ENCODE measurements at places on chromosomes 7 and 10.
A peak's percentile ranks its signal among the peaks of the same experiment; 100 is the strongest.

DNA sequence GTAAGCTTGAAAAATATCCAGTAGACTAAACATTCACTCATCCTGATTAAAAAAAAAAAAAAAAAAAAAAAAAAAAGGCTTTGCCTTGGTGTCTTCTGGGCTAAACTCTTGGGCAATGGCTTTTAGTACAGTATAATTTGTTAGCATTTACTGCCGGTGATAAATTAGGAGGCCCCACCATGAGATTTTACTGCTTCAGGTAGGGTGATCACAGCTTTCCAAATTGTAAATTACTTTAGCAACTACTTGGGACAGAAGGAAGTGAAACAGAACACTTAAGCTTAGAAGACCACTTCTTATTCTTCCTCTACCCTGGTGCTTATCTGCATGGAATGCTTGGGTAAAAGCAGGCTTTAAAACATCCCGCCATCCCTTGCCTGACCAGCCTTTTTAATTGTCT is 152.1 kb downstream of the HIBADH start:
- DNase-seq: no peak

GRCh38 chr7:30845426-30846135 is 66.1 kb upstream of the AQP1 start:
- DNase-seq: no peak

GRCh38 chr7:90760892-90761291 is 164.8 kb downstream of the CDK14 start:
- peak; percentile 28 for DNase-seq

DNA sequence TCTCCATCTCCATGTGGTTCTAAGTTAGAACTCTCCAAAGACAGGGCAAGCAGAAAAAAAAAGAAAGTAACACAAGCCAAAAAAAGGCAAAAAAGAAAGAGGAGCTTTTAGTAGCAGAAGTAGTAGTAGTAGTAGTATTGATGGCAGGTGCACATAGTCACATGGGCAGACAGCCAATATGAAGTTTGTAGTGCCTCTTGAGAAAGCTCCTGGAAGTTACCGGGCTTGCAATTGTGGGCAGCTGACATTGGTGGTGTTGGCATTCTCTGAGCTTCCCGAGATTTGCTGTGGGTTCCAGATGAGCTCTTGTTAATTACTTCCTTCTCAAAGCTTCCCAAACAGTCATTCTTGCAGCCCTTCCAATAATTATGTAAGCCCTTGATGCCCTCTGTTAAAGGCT is 1128.5 kb downstream of the TYW1 start:
- DNase-seq: no peak

GRCh38 chr10:86945361-86946212 is 11.8 kb downstream of the MMRN2 start:
- no peak for DNase-seq

- DNase-seq: no peak
Observed at GRCh38 chr10:80492848-80493521, 38.9 kb downstream of the TSPAN14 start.

DNA sequence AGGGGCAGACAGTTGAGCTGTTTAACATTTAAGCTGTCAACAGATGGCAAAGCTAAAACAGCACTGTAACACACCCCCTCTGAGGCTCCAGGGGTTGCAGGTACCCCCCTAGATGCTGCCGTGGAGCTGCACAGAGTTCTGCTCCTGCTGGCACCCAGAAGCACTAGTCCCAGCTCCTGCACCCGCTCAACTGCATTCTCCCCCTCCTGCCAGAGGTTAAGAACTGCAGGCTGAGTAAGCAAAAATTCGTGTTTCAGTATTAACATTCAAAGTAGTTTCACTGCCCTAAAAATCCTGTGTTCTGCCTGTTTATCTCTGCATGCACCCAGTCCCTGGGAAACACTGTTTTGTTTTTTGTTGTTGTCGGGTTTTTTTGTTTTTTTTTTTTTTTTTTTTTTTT is 790.8 kb upstream of the KCND2 start:
- peak; percentile 1 for DNase-seq

GRCh38 chr10:101065481-101066145 is 3.8 kb downstream of the KAZALD1 start:
- DNase-seq: no peak

GRCh38 chr10:105742184-105742583 is 1101.1 kb downstream of the SORCS3 start:
- no peak for DNase-seq

- no peak for DNase-seq
Observed at GRCh38 chr10:5644930-5645329, 21.5 kb downstream of the ASB13 start.

DNA sequence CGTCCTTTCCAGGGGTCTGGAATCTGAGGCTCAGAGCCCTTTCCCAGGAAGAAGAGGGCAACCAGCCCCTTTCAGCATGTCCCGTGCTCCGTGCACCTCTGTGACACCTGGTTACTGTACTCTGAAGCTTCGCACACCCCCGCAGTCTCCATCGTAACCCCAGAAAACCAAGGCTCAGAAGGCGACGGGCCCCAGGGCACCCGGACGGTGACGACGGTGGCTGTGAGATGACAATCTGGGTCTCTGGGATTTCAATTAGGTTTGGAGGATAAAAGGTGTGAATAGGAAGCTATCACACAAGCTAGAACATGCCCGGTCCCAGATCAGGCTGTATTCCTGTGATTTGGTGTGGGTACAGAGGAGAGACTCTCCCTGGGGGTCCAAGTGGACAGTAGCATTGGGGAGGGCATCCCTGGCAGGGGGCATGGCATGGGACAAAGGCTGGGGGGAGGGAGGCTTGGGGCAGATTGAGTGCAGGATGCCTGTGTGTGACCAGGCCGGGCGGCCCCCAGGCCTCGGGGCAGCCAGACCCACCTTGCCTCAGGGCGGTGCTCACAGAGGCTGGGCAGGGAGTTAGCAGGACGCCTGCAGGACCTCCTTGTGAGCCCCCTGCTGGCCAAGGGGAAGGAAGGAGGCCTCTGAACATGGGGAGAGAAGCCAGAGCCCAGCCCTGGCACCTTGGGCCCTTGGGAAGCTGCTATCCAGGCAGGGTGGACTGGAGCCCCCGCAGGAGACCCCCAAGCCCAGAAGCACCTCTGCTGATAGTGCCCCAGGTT is 23.4 kb upstream of the PSMG3 start:
- DNase-seq: no peak

DNA sequence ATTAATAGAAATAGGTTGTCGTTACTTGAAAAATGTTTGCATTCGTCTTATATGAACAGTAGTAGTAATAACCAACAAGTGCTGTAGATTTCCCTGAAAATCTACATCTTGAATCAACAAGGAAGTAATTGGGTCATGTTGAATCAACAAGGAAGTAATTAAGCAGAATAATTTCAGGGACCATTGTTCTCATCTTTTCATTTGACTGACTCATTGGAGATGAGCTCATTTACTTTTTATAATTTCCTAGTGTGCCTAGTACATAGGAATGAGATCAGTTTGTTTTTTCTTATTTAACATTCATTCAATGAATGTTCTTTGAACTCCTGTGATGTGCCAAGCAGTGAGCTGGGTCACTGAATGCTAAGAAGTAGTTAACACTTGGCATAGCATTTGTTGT is 8.2 kb downstream of the CLDN12 start:
- DNase-seq: no peak

GRCh38 chr10:28561531-28561930 is 28.6 kb downstream of the WAC start:
- no peak for DNase-seq

GRCh38 chr7:33261585-33261984 is 132.2 kb downstream of the BBS9 start:
- no peak for DNase-seq

GRCh38 chr10:98885378-98885777 is 350.3 kb downstream of the HPSE2 start:
- no peak for DNase-seq

GRCh38 chr7:36747280-36748016 is 23.2 kb upstream of the AOAH start:
- no peak for DNase-seq

DNA sequence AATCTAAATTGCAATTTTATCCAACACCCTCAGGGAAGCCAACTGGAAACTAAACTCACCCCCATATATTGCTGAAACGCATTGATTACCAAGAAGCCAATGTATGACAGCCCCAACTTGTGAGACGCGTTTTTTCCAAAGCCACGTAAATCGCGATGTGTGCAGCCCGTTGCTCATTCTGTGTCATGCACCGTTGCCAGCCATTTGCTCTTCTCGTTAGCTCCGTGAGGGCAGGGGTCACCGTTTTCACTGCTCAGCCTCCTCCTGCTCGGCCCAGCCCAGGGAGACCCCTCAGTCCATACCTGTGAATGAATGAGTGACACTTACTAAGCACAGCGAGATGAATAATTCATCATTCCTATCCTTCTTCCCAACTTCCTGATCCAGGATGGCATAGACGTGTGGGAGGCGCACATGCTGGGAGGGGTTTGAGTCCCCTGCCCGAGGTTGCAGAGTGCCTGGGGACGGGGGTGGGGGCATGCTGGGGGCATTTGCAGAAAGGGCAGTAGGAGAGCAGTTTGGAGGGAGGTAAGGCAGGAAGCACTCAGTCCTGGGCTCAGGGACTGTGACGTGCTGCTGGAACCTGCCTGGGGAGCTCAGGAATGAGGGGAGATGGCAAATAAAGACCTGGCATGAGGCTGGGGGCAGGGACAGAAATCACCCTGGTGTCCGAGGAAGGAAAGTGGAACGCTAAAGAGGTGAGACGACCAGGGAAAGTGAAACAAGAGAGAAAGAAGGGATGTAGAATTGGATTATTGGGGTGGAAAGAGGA is 104.2 kb upstream of the SDK1 start:
- no peak for DNase-seq

- no peak for DNase-seq
Observed at GRCh38 chr10:66881814-66882213, 44.0 kb upstream of the LRRTM3 start.

GRCh38 chr7:77893813-77894212 is 95.2 kb downstream of the PHTF2 start:
- DNase-seq: no peak

DNA sequence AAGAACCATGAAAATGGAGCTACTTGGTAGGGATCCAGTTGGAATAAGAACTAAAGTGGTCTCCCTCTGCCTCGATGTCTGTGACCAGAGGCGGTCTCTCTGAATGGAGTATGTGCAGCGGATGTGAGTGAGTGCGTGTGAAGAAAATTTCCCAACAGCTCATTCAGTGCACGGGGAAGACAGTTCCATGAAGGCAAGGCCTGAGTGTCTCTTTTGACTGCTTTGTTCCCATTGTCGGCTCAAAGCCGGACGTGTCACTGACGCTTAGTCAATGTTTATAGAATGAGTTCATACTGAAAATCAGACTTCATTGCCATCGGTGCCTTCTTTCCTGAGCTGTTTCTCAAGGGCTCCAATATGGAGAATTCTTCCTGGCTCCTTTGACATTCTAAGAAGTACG is 55.3 kb upstream of the GRB10 start:
- DNase-seq: no peak

DNA sequence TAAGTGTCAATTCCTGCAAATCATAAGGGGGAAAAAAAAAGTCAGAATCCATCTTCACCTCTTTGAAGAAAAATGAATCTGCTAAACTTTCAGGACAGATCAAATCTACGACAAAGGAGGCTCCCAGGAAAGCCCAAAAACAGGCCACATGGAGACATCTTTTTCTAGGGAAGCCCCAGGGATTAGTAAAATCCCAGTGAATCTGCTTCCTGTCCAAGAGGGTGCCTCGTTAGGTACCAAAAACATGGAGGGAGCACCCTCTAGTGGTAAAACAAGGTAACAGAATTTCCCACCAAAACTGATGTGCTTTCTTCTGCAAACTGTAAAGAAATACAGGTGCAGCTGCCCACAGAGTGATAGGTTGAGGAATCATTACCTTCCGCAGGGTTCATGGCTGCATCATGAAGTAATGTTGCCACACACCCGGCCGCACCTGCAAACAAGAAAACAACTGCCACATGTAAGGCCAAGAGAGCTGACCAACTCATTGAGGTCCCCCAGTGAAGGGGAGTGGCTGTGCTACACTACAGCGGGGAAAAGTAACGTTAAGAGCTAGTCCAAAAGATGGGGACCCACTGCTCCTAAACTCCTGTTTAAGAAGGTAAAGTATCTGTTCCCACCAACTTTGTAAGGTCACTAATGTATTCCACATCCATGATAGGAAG is 7.9 kb downstream of the SLC25A28 start:
- DNase-seq: peak; percentile 21

DNA sequence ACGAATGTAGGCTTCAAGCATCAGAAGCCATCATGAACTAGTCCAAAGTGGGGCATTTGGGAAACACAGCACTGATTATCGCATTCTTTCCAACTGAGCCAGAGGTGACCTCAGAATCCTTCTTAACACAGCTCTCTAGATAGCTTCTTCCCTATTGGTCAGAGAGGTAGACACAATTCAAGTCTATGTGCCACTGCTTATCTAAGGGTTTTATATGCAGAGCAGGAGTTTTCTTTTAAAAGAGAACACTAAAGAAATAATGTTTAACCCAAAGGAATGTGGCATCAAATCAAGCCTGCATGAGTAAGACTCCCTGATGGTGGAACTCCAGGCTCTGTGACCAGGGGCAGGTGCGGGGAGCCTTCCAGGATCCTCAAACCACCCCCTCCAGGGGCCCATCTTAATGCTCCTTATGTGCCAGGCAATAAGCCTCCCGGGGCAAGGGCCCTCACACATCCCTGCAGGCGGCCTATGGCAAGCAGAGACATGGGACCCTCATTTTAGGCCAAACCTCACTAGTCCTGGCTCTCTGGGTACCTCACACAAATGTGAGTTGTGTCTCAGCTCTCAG is 13.8 kb downstream of the HSPA12A start:
- DNase-seq: no peak

DNA sequence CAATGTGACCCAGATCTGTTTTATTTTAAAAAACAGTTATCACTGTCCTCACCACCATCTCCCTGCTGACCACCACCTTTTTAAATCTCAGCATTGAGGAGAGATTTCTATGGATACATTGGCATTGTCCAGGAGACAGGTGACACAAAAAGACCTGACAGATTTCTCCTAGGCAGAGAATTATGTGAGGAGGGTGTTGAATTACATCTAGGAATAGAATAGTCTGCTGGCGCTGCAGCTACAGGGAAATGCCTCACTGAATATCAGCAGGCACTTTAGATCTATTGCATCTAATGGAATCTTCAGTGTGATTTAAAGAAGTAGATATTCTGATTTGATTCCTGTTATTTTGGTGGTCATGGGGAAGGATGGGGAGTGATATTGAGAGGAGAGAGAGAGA is 593.5 kb downstream of the NRG3 start:
- DNase-seq: no peak

GRCh38 chr7:147249956-147250355 is 1133.4 kb downstream of the CNTNAP2 start:
- no peak for DNase-seq

DNA sequence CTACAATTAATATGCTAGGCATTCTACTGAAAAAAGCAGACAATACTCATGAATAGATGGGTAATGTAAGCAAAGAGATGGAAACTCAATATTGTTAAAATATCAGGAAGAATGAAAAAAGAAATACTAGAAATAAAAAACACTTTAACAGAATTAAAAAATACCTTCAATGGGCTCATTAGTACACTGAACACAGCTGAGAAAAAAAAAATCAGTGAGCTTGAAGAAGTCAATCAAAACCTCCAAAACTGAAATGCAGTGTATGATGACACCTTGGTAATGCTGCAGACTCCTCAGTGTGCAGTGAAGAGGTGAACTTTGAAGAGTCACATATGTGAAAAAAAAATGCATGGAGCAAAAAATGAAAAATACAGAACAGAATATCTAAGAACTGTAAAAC is 227.2 kb downstream of the TMEM26 start:
- DNase-seq: no peak

Data from fibroblast of skin of left quadriceps (primary cell).